ENCODE measurements at places on chromosomes 12 and 14.

GRCh38 chr12:132489078-132489601 is 811 bp upstream of the FBRSL1 start:
- no peak for DNase-seq

DNA sequence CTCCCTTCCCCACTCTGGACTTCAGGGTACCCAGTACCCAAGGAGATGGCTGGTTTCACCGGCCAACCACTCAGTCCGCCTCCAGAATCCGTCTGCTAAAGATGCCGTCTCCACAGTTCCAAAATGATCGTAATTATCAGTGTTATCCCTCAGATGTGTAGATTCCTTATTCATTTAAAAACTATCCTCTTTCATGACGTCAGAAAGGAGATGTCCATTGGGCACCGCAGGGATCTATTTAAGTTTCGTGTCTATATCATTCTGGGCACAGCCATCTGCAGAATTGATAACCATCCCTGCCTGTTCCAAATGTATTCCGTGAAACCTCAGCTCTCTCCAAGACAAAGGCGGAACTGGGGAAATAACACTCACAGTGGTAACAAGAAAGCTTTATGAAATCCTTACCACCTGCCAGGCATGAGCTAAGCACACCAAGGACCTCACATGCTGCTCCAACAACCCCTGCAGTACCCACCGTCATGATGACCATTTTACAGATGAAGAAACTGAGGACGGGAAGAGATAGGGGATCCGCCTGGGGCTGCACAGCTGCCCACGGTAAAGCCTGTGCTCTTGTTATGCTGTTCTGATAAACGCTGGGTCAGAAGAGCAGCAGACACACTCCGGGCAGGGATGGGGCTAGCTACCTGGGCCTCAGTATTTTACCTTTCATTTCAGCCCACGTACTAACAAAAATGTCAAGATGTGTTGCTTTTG is 90.0 kb downstream of the BCL11B start:
- DNase-seq = no peak

DNA sequence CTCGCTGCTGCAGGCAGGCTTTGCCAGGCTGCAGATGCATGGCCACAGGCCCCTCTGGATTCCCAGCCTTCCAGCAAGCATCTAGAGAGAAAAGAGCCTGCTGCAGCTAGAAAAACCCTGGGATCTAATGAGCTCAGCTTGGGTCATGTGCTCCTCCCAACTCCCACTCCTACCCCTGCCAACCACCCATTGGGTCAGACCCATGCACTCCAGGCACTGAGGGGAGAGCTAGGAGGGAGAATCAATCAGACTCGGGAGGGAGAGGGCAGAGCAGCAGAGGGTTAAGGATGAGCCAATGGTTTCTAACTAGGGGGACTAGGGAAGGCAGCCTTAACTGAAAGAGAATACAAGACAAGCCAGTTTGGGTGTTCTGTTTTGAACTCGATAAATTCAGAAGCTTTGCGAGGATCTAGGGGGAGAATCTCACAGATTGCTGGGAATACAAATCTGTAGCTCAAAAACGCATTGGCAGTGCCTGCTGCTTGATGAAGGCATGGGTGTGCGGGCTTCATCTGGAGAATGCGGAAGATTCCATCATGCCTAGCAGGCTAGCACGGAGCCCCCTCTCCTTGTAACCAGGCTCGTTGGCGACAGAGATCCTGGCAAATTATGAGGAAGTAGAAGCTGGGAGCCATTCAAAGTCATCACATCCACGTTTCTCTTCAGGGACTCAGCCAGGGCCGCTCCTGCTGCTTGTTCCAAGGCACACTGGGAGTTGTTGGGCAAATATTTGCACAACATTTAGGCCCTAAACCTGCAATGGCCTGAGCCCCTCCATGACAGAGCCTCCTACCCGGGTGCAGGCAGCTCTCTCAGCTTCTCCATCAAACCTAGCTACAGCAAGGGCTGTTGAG is 56.4 kb downstream of the VCPKMT start:
- peak; percentile 3 for DNase-seq

DNA sequence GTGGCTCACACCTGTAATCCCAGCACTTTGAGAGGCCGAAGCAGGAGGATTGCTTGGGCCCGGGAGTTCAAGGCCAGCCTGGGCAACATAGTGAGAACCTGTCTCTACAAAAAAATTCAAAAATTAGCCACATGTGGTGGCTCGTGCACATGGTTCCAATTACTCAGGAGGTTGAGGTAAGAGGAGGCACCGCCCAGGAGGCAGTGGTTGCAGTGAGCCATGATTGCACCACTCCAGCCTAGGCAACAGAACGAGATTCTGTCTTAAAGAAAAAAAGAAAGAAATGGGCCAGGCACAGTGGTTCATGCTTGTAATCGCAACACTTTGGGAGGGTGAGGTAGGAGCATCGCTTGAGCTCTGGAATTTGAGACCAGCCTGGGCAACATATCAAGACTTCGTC is 33.5 kb downstream of the MAP1LC3B2 start:
- DNase-seq = no peak

DNA sequence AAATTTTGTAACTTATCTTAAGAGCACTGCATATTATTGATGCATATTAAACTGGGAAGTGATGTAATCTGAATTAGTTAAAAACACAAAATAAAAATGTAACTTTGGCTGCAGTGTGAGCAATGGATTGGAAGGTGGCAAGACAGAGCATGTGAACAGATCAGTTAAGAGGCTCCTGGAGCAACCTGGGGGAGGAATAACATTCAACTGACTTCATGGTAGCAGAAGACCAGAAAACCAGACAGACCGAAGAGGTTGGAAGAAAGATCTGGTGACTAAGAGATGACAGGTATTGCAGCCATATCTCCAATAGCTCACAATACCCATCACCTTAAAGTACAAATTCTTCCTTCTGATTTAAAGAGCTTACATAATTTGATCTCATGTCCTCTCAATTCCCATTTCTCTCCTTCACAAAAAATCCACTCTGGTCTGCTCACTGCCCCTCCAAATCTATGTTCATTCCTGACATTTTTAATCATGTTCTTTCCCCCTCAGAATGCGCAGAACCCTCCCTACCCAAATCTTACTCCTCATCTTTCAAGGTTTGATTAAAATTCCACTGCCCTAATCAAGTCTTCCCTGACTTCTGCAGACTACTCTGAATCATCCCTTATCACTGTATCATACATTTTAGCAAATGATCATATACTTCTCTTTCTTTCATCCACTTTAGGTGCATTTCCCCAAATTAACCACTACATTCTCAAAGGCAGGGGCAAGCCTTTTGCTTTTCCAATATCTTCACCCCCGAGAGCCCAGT is 51.5 kb downstream of the DUSP16 start:
- DNase-seq = no peak

DNA sequence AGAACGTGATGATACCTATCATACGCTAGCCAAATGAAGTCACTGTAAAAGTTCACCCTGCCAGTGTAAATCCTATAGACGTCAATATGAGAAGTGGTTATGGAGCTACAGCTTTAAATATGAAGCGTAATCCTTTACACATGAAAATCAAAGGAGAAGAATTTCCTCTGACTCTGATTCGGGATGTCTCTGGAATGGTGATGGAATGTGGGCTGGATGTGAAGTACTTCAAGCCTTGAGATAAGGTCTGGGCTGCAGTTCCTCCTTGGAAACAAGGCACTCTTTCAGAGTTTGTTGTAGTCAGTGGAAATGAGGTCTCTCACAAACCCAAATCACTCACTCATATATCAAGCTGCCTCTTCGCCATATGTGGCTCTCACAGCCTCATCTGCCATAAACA is 53.1 kb upstream of the NAP1L1 start:
- no peak for DNase-seq

- no peak for DNase-seq
These were observed 416.6 kb downstream of the LRIG3 start for GRCh38 chr12:58503731-58504130.

DNA sequence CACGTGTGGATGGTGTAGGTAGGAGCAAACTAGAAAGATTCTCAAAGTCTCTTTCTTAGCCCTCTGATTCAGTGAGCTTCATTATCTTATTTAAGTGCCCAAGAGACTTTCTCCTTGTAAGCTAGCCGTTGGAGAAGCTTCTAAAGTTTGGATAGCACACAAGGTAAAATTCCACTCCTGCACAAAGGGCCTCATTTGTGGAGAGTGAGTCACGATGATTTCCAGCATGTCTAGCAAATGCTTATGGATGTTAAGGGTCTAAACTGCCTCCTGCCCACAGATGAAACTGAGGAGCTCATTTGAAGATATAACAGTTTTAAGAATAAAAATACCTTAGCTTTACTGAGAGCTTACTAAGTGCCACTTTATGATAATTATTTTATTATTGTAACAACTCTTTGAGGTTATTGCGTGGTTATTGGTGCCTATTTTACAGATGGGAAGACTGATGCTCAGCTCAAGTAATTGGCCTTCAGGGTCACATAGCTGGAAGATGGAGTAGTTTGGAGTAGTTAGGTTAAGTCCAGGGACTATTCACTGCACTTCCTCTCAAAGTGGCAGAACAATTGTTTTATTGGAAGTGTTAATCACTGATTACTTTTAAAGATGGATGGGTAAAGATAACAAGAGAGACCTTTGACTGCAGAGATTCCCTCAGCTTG is 78.7 kb upstream of the HIF1A start:
- no peak for DNase-seq

- no peak for DNase-seq
These were observed 69.4 kb downstream of the IRF2BPL start for GRCh38 chr14:76958980-76959710.

GRCh38 chr12:57725851-57726150 is 12.7 kb downstream of the AGAP2 start:
- no peak for DNase-seq

GRCh38 chr14:100857233-100857922 is 31.5 kb downstream of the MEG3 start:
- DNase-seq = no peak

DNA sequence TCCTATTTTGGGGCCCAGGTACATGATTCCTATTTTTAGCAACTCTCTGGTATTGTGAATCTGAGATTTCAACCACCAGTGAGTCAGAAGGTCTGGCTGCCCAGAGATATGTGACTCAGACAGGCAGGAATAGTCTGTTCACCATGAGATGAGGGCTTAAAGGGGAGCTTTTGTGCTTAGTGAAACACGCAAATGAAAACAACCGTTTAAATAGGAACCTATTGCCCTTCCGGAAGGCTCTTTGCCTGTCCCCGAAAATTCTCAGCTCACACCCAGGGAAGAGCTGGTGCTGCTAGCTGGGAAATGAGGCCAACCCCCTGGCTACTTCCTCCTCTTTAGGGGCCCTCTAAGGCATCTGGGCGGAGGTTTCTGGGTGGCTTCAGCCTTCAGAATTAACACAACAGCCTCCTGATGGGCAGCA is 283.6 kb downstream of the CACNA1C start:
- no peak for DNase-seq

DNA sequence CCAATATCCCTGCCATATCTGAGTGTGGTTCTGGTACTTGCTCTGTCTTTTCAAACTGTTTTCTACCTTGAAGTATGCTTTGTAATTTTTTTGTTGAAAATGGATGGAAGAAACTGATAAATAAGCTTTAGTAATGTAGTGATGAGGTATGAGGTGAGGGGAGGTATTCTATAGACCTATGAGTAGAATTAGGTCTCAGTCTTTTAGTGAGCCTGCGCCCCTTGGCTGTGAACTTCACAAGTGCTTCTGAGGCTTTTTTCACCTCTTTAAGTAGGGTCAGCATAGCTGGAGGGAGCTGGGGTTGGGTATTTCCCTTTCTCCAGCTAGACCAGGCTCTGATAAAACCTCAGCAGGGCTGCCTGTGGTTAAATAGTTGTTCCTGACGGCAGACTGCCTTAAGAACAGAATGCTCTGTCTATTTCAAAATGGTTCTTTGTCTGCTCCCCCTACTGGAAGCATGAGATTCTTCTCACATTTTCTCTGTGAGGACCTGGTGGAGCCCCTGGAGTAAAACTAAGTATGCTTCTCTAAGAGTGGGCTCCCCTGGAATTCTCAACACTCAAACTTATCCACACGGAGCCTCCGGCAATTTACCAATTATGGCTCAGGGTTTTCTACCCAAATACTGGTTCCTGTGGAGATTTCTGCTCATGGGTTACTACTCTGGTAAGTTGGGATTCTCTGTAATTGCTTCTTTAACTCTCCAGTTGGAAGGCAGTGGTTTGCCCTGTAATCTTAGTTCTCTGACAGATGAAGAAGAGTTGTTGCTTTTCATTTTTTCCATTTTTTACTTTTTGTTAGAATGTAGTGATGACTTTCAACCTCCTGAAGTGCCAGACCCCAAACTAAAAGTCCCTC is 13.1 kb downstream of the KRT5 start:
- peak; percentile 39 for DNase-seq

- DNase-seq = no peak
These were observed 408.7 kb downstream of the APAF1 start for GRCh38 chr12:99053616-99054362.

DNA sequence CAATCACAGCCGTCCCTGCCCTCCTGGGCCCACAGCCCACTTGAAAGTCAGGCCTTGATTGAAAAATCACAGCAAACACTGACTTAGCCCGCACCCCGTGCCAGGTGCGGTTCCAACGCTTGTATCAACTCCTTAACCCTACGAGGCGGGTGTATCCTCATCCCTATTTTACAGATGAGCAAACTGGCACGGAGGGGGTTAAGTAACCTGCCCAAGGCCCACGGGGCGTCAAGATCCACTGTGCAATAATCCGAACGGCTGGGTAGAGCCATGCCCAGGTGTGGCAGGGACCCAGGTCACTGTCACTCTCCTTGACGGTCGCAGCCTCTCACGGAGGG is 583 bp downstream of the DNAH10 start:
- no peak for DNase-seq

DNA sequence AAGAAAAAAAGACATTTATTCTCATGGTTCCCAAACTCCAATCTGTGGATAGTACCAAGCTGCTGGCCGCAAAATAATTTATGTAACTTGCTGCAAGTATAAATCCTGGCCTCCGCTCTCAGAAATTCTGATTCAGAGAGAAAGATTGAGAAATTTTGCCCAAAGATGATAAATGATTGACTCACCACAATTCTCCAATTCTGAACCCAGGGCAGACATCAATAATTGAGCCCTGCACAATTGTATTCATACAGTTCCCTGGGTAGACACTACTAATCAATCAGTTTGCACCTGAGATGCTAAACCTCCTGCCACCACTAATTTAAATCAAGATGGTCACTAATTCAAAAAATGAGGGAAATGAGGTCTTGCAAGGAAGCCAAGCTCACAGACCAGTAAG is 38.2 kb downstream of the TRPV4 start:
- no peak for DNase-seq

DNA sequence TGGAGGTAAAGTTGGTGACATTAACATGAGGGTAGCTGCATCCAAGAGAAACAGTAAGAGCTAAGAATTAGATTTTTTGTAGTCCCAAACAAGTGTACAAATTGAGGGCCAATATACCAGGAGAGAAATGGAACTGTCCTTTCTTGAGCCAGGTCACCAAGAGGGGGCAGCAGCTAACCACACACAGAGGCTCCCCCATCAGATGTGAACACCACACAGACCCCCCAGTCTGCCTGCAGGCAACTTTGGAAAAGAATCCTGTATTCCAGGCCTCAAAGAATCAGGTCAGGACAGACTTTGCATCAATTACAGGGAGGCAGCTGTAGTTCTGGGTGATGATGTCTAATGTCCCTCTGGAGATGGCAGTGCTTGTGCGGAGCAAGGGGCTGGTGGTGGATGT is 77.9 kb downstream of the SPTB start:
- DNase-seq = peak; percentile 38
